Muscle of leg (tissue), 16 donors: ENCODE measurements at places on chromosomes 1 and 21. TPM values are rescaled to one million over a fixed set of nuclear protein-coding genes. Genes with fewer than 3 reads are reported as not detected.

DNA sequence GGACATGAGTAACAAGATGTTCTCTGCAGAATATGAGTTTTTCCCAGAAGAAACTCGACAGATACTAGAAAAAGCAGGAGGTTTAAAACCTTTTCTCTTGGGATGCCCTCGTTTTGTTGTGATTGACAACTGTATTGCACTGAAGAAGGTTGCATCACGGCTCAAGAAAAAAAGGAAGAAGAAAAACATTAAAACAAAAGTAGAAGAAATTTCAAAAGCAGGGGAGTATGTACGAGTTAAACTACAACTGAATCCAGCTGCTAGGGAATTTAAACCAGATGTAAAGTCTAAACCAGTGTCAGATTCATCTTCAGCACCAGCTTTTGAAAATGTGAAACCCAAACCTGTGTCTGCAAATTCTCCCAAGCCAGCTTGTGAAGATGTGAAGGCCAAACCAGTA is 92.5 kb downstream of the TTC3 start:
- no peak for DNase-seq

The ABCA4 gene
- polyA plus RNA-seq = 0.39 TPM

- no peak for DNase-seq
Observed at GRCh38 chr1:8389958-8390535, 72.1 kb downstream of the SLC45A1 start.

DNA sequence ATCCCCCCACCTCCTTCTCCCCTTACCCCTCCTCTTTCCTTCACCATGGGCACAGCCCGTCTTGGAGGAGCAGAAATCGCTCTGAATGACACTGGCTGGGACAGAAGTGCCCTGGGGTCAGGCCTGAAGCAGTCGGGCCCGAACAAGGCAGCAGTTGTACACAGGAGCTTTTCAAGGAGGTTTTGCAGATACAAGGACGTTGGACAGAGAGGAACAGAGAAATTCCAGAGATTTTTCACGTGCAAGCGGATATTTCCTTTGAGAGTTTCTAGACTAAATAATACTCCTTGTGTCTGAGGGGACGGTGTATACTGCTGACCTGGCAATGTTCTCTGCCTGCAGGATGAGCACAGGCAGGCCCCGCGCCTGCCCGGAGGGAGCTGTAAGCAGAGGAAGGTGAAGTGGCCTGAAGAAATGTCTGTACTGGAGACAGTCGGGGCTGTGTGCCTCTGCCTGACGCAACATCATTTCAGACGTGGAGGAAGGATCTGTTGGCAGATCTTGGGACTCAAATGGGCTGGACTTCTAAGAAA is 95.3 kb upstream of the SLC25A33 start:
- peak; percentile 68 for DNase-seq

DNA sequence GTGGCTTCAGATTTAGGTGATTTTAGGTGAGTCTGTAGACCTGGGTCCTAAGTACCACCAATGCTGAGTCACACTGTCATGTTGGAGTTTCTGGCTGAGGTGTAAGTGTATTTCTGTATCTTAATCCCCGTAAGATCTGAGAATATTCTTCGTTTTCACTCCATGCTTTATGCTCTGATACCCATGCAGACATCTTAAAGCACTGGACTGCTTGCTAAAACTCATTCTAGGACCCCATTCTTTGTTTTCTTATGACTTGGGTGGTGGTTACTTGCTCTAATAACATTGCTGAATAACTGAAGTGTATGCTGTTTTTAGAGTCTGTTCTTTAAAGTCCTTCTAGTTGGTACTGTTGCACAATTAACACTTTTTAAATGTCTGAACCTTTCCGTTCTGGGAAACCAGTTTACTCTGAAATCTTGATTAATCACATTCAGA is 36.6 kb downstream of the CDC42 start:
- DNase-seq = no peak

DNA sequence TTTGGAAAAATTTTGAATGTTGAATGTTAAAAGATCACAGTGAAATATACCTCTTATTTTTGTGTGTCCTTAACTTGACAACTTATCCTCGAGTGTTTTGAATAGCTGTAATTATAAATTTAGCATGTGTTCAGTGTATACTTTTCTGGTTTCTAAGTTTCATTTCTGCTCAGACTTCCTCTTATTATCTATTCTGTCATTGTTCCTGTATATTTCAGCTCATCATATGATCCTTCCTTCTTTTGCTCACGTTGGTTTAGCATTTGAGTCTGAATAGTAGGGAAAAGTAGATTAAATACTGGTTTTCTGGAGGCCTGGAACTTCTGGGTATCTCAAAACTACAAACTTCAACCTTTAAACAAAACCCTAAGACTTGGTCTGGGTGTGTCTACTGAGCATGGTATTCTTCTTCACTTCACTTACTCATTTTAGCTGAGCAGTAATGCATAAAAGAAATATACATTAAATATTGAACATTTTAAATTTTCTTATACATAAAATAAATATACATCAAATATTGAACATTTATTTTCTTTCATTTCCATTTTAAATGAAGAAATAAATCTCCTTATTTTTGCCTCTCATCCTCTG is 3.3 kb upstream of the ATP6V1G3 start:
- peak; percentile 49 for DNase-seq

- DNase-seq = no peak
Observed at GRCh38 chr1:236875975-236876374, 80.9 kb downstream of the MTR start.

DNA sequence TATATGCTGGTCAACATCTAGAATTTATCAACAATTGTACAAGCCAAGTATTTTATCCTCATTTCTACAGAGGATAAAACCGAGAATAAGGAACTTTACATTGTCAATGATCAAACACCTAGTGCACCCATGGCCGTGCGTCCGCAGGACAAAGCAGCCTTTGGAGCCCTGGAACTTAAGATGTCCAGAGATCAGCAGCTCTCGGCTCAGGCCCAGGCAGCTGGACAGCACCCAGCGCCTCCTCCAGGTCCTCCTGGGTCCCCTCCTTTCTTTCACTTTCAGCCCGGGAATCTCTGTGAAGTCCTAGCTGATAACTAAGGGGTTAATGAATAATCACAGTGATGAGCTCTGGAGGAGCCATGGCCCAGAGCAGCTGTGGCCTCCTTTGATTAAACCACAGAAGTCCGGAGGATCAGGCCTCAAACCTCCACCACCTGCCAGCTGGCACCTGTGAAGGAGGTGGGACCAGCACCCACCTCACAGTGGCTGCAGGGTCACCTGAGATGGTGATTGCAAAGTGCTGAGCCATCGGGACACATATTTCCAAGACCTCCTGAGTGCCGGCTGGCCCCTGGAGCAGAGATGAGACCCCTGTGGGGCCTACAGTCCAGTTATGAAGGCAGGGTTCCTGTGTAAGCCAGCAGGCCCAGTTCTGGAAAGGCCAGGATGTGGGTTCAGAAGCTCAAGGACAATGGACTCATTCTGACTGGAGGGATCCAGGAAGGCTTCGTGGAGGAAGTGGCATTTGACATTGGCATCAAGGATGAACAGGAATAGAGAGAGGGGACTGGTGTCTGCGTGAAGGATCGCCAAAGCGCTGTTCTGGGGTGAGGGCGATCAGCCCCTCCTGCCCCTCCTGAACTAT is 11.6 kb upstream of the SAMD11 start:
- DNase-seq = peak; percentile 11

The SEMA4A gene
- 4.9 TPM for polyA plus RNA-seq

The OR2L3 gene
- polyA plus RNA-seq = not detected

The CLIC6 gene
- not detected for polyA plus RNA-seq

The PAQR6 gene
- 2.2 TPM for polyA plus RNA-seq

- DNase-seq = no peak
Observed at GRCh38 chr1:91549041-91549735, 48.5 kb downstream of the CDC7 start.

DNA sequence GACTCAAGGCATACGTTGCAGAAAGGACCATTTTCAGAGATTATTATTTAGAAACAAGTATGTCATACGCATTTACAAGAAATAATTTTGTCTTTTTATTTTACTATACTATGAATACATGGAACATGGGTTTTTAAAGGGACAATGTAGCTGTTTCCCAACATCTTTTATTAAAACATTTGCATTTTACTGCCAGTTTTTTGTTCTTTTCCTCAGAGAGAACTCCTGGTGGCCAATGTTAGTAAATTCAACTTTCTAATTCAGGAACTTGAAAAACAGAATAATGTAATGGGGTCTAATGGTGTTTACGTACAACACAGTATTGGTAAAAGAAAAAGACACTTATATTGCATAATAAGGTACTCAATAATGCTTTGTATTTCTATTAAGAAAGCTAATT is 14.9 kb downstream of the PRDM2 start:
- peak; percentile 37 for DNase-seq

DNA sequence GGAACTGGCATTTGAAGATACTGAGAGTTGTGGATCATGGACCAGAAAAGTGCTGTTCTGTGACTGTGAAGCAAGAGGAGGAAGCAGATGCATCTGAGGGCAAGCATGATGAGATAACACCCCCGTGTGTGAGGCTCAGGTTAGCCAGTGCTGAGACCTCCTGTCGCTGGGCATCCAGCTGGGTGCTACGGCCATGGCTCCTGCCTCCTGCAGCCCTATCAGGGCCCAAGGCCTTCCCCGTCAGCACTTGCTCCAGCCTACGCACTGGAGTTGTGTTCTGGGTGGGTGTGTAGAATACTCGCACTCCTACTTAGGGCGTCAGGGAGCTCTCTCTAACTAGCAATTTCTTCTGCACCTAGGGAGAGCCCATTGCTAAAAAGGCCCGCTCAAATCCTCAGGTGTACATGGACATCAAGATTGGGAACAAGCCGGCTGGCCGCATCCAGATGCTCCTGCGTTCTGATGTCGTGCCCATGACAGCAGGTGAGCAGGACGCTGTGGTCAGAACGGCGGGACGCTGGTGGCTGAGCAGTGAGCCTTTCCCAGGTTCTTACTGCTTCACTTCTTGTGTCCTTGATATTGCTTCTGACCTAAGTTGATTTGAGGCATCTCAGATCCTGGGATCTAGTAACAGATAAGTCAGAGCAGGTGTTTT is 6.5 kb downstream of the PPIE start:
- DNase-seq = no peak

DNA sequence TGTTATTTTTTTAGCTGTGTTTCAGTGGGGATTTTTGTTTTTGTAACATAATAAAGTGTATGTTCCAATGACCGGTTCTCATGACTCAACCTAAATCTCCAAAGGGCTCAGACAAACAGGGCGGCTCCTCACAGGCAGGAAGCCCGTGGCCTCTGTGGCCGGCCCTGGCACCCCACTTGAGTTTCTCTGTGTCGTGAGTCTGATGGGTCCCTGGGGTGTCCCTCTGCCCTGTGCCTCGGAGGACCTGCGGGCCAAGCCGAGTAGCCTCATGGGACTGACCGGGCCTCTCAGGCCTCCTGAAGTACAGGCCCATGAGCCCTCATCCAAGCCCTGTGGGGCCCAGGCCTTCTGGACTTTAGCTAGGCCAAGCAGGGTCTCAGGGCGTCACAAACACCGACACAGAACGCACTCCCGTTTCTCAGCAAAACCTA is 16.1 kb upstream of the CCDC27 start:
- no peak for DNase-seq

DNA sequence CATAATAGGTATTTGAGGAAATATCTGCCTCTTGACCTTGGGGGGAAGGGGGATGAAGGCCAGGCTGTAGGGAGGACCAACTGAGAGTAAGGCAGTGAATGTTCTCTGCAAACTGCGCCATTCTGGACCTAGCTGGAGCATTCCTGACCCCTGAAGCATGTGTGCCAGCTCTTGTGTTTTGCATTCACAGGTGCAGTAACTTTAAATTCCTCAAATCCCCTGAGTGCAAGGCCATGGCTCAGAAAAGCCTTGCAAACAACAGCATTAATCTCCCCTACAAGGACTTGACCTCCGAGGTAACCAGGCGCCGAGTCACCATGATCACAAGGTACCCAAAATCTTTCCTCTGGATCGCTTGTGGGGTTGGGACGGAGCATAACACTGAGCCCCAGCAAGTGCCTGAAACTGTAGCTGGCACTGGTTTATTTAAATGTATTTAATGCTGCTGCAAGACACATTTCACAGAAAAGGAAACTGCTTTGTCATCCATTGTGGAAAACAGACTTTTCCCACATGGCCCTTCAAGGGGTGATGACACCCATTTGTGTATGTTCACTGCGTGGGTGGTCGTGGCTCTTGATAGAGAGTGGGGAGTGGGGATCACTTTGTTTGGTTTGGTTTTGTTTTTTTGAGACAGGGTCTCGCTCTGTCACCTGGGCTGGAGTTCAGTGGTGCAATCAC is 1.7 kb downstream of the MYOCOS start:
- no peak for DNase-seq

DNA sequence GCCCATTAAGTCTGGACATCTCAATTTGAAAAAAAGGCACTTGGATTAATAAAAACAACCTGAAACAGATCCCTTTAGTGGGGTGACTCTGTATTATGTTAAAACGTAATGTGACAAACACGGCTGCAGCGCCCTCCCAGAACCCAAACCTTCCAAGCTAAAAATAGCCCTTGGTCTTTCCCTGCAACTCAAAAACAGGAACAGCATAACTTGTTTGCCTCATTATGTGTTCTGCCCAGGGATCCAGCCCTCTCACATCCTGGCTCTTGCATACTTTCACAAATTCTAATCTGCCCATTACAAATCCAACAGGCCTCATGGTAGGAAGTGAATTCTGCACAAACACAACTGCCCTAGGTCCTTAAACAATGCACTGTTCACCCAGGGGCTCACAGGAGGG is 94.7 kb upstream of the GADD45A start:
- DNase-seq = peak; percentile 50

The LY9 gene
- polyA plus RNA-seq = 0.08 TPM

- DNase-seq = no peak
Observed at GRCh38 chr1:53601031-53601745, 137.8 kb downstream of the GLIS1 start.

GRCh38 chr1:30610917-30611316 is 112.5 kb downstream of the MATN1 start:
- DNase-seq = no peak

The THEM5 gene
- 0.25 TPM for polyA plus RNA-seq

DNA sequence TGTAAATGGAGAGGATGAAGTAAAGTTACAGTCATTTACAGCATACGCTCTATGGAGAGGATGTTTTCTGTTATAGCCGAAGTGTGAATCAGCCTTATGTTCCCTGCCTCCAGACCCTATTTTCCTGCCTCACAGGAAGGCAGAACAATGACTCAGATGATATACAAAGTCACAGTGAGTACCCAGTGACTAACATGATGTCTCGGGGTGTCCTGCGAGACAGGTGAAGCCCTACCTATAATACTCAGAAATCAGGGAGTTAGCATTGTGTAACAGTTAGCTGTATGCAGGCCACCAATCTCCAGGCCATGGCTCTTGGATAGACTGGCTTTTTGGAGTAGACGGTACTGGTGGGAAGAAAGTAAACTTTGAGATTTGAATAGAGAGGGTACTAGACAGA is 55.6 kb upstream of the FBXO28 start:
- DNase-seq = no peak

DNA sequence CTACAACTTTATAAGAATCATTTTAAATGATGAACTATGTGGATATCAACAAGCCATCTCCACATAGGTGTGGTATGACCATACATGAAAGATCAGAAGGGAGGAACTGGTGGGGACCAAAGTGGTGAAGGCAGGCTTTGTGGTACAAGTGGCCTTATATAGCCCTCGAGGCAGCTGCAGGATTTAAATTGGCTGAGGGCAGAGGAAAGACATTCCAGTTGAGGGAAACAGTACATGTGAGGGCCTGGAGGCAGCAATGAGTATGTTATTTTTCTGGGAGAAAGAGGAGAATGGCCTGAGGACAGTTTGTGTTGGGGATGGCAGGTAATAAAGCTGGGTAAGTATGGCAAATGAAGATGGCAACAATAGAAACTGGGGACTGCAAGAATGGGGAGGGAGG is 17.1 kb downstream of the OSCP1 start:
- no peak for DNase-seq

The RNF186 gene
- not detected for polyA plus RNA-seq

The S100A7A gene
- not detected for polyA plus RNA-seq

The INSRR gene
- 0.75 TPM for polyA plus RNA-seq

- DNase-seq = no peak
Observed at GRCh38 chr1:100832694-100833428, 61.8 kb downstream of the EXTL2 start.

The PLA2G2C gene
- not detected for polyA plus RNA-seq
